ENCODE measurements at places on chromosomes 7 and 10. TPM values are rescaled to one million over a fixed set of nuclear protein-coding genes. Genes with fewer than 3 reads are reported as not detected.

MCM10 gene
- 3.9 TPM for polyA plus RNA-seq

ARHGAP22 gene
- 1.3 TPM for polyA plus RNA-seq

EN2 gene
- 0.71 TPM for polyA plus RNA-seq

RGR gene
- polyA plus RNA-seq = 19.2 TPM

AKR1D1 gene
- 0.06 TPM for polyA plus RNA-seq

TSPAN15 gene
- 69.5 TPM for polyA plus RNA-seq

APBB1IP gene
- 1.6 TPM for polyA plus RNA-seq
